ENCODE measurements at places on chromosomes 2 and 18.

DNA sequence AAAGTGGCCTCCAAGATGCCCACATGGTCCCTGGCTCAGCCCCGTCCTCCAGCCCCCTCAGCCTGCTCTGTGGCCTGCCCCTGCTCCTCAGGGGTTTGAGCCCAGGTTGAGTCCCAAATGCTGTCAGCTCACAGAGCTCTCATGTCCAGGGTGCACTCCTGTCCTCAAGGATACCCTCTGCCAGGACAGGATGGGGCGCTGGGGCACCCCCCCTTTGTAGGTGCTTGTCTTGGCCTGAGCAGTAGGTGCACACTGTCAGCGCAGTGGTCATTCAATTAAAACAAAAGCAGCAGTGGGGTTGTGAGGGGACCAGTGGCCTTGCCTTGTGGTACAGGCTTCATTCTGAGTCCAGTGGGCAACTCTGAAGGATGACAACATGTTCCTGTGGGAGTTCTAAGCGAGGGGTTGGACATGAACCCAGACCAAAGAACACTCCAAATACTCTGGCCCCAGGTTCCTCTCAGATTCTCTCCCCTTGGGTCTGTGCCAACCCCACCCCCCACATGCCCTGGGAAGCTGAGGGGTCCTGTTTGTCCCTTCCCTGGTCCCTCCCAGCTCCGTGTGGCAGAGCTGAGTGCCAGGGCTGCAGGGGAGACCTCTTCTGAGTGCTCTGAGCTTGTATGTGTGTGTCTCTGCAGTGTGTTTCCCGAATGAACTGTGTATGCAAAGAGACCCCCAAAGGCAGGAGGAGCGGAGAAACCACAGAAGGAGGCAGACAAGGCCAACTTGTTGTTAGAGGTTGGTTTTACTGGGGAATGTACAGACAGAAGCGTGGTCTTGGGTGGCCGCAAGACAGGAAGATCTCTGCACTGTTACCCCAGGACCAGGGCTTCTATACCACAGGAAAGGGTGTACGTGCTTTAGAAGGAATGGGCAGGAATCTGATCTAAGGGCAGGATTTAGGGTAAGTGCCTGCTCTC lies 155.6 kb upstream of the HS6ST1 start:
- H3K4me1 ChIP-seq, result peaks cover 8% of the 10 kb centered on the region
- H3K4me3 ChIP-seq, result no peak overlapping the region
- no peaks in the 10 kb centered on the region for H3K36me3 ChIP-seq
- H3K27ac ChIP-seq, result no peak overlapping the region
- peak; percentile 75 for DNase-seq

- no peaks in the 10 kb centered on the region for H3K27me3 ChIP-seq
- H3K36me3 ChIP-seq, result peaks cover 4% of the 10 kb centered on the region
- no peak for DNase-seq
- H3K4me1 ChIP-seq, result no peaks in the 10 kb centered on the region
These were observed 82.0 kb downstream of the PMS1 start for GRCh38 chr2:189866296-189866695.

GRCh38 chr2:60490441-60490840 lies 63.0 kb downstream of the BCL11A start:
- H3K4me1 ChIP-seq, result no peaks in the 10 kb centered on the region
- H3K36me3 ChIP-seq, result no peaks in the 10 kb centered on the region
- DNase-seq, result no peak
- H3K4me3 ChIP-seq, result no peak overlapping the region
- no peak overlapping the region for H3K27ac ChIP-seq

DNA sequence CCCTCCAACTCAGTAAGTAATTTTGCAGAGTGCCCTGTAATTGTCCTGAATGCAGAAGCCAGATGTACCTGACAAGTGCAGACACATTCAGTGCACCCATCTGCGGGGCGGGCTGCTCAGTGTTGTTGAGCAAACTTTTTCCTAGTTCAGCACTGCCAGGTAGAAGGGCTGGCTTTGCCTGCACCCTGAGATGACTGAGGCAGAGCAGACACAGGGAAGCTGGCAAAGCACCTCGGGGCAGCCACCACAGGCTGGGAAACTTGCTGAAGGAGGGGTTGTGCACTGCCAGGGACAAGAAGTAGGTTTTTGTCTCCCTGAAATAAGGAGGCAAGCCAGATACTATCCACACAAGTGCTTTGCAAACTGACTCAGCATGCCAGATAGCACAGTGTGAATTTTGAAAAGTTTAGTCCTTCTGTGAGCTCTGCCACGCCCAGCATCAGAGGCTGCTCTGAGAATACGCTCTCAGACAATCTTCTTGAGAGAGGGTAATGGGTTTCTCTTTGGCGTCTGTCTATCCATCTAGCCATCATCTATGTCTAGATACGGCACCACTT lies 62.3 kb downstream of the SOWAHC start:
- H3K4me3 ChIP-seq, result no peak overlapping the region
- peaks cover 40% of the 10 kb centered on the region for H3K4me1 ChIP-seq
- H3K36me3 ChIP-seq, result no peaks in the 10 kb centered on the region
- H3K27ac ChIP-seq, result no peak overlapping the region
- no peaks in the 10 kb centered on the region for H3K27me3 ChIP-seq
- no peak for DNase-seq

- peak; percentile 39 for DNase-seq
- peaks cover 19% of the 10 kb centered on the region for H3K4me1 ChIP-seq
- no peak overlapping the region for H3K27ac ChIP-seq
- H3K4me3 ChIP-seq, result no peak overlapping the region
- peaks cover 30% of the 10 kb centered on the region for H3K36me3 ChIP-seq
These were observed 2.7 kb upstream of the LCT start for GRCh38 chr2:135839713-135840112.

DNA sequence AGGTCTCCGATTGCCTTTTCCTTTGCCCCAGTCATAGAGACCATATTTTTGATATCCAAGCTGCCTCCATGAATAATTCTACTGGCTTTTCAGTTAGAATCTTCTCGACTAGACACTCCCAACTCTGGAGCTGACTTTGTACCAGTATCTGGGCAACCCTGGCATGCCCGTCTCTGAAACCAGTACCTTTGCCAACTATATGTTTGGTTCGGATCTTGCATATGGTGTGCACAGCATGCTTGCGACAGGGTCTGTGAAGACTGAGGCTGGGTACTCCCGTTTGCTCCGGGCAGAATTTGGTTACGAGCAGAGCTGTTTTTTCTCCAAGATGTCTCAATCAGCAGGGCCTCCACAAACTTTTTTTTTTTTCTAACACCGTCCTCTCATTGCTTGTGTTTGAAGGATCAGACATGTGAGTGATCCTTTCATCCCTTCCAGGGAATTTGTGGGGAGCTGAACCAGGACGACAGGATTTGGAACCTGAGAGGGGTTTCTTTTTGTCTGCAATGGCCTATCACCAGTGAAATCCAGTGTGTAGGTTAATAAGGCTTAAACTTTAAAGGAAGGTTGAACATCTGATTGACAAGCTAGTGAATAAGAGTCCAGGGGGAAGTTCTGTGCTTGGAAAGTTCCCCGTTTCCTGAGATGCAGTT lies 322.3 kb downstream of the MYCN start:
- no peak overlapping the region for H3K27ac ChIP-seq
- DNase-seq, result no peak
- H3K4me1 ChIP-seq, result no peaks in the 10 kb centered on the region
- no peak overlapping the region for H3K4me3 ChIP-seq
- no peaks in the 10 kb centered on the region for H3K36me3 ChIP-seq

Measured in esophagus muscularis mucosa (tissue), 4 donors.